ENCODE measurements at places on chromosomes 2 and 18. TPM values are rescaled to one million over a fixed set of nuclear protein-coding genes. Genes with fewer than 3 reads are reported as not detected.

The SPDYA gene
- 0.14 TPM for polyA plus RNA-seq

The AMMECR1L gene
- polyA plus RNA-seq: 15.9 TPM

The SERPINB3 gene
- not detected for polyA plus RNA-seq

The CD8B2 gene
- not detected for polyA plus RNA-seq

The KANSL1L gene
- polyA plus RNA-seq: 1.0 TPM

The SLC20A1 gene
- polyA plus RNA-seq: 83.6 TPM

GRCh38 chr2:106061611-106062349, 132.3 kb downstream of the UXS1 start:
- DNase-seq: no peak

DNA sequence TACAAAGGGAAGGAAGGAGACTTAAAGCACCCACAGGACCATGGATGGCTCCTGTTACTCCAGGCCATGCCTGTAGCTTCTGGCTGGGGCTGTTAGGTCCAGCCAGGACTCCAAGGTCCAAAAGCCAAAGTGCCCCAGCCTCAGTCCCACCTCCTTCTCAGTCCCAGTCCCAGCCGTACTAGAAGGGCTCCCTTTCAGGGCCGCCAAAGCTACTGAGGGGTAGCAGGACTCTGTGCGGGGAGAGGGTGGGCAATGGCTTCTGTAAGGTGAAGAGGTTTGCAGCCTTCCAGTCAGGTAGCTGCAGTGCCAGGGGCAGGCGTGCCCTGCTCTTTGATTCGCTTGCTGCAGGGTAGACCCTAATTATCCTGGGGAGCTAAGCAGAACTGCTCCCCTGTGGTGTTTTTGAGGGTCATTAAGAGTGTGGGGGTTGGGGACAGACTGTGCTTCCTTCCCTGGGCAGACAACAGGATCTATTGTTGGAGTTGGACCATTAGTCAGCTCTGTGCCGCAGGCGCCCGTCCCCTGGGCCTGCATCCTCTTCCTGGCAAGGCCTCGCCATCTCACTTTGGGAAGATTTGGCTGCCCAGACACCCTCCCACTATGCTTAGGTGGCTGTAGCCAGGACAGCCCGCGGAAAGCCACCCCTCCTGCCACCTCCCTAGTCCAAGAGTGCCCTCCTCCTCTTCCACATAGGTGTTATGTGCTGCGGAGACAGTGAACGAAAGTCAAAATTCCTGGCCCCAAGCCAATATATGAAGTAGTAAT, 118.8 kb downstream of the ZBTB7C start:
- DNase-seq: no peak

- DNase-seq: peak; percentile 53
Measured at GRCh38 chr2:47195148-47195547, 40.0 kb upstream of the STPG4 start.

DNA sequence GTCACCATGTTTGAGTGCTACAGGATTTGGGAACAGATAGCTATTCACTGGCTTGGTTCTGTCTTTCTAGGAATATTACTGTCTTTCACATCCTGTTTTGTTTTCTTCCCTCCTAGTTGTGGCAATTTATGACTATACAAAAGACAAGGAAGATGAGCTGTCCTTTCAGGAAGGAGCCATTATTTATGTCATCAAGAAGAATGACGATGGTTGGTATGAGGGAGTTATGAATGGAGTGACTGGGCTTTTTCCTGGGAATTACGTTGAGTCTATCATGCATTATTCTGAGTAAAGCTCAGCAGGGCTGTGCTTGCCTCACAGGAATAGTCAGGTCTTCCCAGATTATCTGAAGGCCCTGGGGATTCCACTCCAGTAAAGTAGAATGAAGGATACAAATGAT, 98.9 kb downstream of the ABI2 start:
- no peak for DNase-seq

DNA sequence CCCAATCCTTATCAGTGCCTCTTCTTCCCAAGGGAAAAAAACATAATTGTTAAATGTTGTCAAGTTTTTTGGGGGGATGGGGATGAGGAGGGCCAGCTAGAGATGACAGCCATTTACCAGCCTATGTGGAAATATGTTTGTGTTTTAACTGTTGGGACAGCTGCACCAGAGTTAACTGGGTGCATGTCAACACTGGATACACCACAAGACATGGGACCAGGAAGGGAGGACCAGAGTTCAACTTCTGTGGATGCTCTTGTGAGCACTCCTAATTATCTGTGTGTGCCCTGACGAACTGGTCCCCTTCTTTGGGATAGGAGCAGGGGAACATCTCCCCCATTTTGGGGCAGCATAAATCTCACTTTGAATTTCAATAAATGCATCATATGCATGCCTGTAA, 66.1 kb upstream of the FZD5 start:
- DNase-seq: no peak

- no peak for DNase-seq
Measured at GRCh38 chr18:12973562-12974213, 17.5 kb upstream of the CEP192 start.

GRCh38 chr2:70531419-70532086, 22.1 kb downstream of the TGFA start:
- DNase-seq: no peak

- DNase-seq: no peak
Measured at GRCh38 chr2:61100801-61101200, 35.1 kb downstream of the SANBR start.

DNA sequence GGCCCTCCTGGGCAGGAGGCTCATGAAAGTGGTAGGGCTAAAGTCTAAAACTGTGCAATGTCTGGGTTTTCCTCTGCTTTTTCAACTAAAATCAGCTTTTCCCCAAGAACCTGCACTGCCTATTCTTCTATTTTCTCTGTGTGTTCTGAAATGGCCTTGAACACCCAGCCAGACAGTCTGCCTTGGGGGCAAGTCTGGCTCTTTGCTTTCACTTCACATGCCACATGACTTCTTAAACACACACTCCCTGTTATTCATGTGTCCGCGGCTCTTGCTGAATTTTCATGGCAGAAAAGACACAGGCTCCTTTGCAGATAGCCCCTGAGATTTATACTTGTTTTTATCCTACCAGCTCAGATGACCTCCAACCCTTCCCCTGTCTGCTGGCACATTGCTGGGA, 10.6 kb upstream of the RPIA start:
- no peak for DNase-seq
